ENCODE measurements at places on chromosomes 3 and 15. TPM values are rescaled to one million over a fixed set of nuclear protein-coding genes. Genes with fewer than 3 reads are reported as not detected.

- no peak for DNase-seq
Observed at GRCh38 chr3:63910891-63911290, 1.3 kb downstream of the SCAANT1 start.

GRCh38 chr3:149342413-149343380 lies 9.3 kb upstream of the TM4SF18 start:
- DNase-seq, result no peak

DNA sequence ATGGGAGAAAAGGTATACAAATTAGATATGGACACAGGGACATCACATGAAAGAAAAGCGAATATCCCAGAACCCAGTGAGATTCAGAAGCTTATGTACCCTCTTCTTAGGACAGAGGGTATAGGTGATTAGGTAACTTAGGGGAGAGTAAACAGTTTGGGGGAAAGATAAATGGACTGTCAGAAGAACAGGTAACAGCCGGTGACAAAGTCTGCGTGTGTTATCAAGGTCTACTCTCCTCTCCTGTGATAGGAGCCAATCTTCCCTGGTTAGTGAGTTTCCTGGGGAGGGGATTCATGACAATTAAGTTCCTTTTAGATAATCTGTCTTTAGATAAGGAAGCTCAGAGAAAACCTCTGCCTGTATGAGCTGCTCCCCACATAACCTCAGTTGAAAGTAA lies 30.6 kb upstream of the SNRPN start:
- DNase-seq, result no peak

- no peak for DNase-seq
Observed at GRCh38 chr3:62824965-62825592, 50.1 kb downstream of the CADPS start.

- DNase-seq, result no peak
Observed at GRCh38 chr15:84961707-84962106, 19.9 kb upstream of the PDE8A start.

Gene SMCO1
- not detected for total RNA-seq

Gene TM4SF1
- not detected for total RNA-seq

Gene VPS13C
- total RNA-seq, result 55.2 TPM
